Activated CD8-positive, alpha-beta memory T cell treated with anti-CD3 and anti-CD28 coated beads for 48 hours (primary cell): ENCODE measurements at places on chromosomes 4 and X.
A peak's percentile ranks its signal among the peaks of the same experiment; 100 is the strongest.

GRCh38 chr4:138259824-138260223 is 17.7 kb upstream of the SLC7A11 start:
- DNase-seq: no peak

GRCh38 chrX:107825698-107826237 is at the start of gene MID2:
MID2 (plus strand) TSS chrX:107825866; CDS start chrX:107826427, 561 bp downstream.
- peak; percentile 9 for DNase-seq

- DNase-seq: no peak
Observed at GRCh38 chr4:18051281-18051680, 29.7 kb upstream of the LCORL start.

DNA sequence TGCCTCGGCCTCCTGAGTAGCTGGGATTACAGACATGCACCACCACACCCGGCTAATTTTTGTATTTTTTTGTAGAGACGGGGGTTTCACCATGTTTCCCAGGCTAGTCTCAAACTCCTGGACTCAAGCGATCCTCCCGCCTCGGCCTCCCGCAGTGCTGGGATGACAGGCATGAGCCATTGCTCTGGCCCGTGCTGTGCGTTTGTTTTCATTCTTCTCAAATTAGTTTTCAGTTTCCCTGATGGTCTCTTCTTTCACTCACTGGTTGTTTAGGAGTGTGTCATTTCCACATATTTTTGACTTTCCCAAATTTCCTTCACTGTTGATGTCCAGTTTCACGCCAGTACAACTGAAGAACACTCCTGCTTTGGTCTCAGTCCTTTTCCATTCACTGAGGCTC is 31.8 kb downstream of the SH3TC1 start:
- DNase-seq: no peak

- DNase-seq: no peak
Observed at GRCh38 chrX:68830419-68831404, 1.9 kb downstream of the EFNB1 start.

DNA sequence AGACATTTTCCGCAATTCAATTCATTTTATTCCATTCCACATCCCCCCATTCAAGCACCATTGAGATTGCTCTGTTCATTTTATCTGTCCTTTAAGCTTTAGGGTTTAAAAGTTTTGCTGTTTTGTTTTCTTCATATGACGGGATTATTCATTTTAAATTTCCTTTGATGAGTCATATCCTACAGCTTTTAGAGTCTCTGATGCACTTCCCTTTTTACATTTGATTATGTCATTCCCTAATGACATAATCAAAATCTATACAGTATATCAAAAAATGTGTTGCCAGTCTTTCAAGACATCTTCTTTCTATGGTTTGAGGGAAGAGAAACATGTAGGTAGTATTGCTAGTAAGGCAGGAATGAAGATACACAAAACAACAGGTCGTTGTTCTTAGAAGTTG is 456.3 kb downstream of the PDGFC start:
- DNase-seq: no peak

DNA sequence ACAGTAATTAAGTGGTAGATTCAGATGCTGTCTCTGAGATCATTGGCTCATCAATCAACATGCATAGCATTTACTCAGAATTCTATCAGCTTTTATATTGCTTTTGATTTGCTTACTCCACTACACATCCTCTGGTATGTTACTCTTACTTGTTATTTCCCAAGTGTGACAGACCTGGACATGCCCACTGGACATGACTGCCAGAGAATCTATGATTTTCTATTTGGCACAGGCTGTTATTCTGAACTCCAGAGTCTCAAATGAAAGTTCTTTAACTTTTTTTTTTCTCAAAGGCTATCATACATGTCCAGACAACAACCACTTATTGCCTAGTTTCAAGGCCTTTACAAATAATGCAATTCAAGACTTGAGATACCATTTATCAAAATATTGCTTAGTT is 116.1 kb upstream of the ARHGAP24 start:
- DNase-seq: no peak

GRCh38 chr4:61984260-61984909 is 784.3 kb downstream of the ADGRL3 start:
- no peak for DNase-seq

GRCh38 chr4:28402751-28403150 is 1542.1 kb downstream of the STIM2 start:
- DNase-seq: no peak

DNA sequence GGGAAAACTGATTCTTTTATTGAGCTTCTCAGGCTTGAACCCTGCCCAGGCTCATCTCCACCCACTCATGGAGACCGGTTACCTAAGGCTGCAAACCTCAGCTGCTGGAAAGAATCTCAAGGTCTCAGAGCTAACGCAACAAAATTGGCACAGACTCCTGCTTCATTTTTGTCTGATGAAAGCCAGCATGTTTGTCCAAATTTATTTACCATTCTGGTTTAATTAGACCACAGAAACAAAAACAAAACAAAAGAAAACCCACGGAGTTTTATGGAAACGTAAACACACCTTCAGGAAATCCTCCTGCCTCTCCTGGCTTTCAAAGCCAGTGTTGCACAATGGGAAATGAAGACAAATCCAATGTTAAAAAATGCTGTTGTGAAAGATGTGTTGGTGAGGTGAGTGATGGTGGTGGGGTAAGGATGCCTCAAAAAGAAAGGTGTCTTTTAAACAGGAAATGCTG is 56.4 kb upstream of the PDLIM3 start:
- no peak for DNase-seq

- DNase-seq: no peak
Observed at GRCh38 chrX:9184211-9184610, 150.3 kb upstream of the FAM9B start.

DNA sequence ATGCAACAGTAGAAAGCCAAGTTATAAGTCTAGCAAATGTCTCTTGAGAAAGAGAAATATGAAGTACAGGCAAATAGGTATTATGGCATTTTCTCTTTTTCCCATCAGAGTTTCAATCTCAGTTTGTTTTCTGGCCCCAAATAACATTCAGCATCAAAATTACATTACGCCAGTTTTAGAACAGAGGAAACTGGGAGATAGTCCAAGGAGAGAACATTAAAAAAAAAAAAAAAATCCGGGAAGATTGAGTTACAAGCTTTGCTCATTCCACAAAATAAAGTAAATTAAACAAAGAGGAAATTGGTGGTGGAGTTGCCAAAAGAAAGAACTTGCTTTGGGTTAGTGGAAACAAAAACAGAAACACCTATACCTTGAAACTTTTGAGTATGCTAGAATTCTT is 50.4 kb upstream of the IL13RA2 start:
- DNase-seq: no peak

DNA sequence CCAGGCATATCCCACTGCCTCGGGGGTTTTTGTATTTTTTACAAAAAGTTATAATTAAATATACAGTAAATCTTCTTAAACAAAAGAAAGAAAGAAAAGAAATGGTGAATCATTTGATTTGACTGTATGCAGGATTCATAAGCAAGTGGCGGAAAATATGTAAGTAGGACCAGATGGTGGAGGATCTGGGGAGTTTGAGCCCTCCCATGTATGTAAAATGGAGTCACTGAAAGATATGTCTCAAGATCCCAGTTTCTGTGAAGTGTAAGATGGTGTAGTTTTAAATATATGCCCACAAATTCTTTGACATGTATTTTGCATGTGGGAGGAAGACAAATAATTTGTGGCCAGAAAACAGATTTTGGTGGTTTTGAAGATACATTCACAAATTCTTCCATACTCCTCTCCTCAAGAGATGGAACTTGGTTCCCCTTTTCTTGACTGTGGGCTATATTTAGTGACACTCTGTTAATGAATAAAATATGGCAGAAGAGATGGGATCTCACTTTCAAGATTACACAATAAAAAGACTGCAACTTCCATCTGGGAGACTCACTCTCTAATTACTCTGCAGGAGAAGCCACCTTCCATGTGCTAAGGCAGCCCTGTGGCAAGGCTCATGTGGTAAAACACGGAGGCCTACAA is 133.6 kb upstream of the S100G start:
- DNase-seq: no peak

DNA sequence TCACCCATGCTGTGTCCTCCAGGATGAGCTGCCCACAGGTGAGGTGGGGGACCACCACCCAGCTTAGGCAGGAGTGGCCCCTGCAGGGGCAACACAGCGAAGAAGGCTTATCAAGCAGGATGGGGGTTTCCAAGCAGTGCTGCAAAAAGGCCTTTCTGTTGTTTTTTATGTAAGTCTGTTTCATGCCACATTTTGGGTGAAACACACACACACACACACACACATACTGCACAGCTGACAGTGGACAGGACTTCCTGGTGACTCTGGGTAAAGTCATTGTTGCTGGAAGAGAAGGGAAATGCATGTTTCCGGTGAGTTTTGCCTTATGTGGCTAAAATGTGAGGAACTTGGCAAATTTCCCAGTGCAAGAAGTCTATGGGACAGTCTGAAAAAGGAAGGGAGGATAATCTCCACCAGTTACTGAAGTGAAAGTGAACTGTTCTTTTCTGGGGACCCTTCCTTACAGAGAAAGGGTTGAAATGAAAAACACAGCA is 119.2 kb downstream of the IRF2 start:
- DNase-seq: no peak

- no peak for DNase-seq
Observed at GRCh38 chrX:151793886-151794285, 59.3 kb downstream of the CNGA2 start.

DNA sequence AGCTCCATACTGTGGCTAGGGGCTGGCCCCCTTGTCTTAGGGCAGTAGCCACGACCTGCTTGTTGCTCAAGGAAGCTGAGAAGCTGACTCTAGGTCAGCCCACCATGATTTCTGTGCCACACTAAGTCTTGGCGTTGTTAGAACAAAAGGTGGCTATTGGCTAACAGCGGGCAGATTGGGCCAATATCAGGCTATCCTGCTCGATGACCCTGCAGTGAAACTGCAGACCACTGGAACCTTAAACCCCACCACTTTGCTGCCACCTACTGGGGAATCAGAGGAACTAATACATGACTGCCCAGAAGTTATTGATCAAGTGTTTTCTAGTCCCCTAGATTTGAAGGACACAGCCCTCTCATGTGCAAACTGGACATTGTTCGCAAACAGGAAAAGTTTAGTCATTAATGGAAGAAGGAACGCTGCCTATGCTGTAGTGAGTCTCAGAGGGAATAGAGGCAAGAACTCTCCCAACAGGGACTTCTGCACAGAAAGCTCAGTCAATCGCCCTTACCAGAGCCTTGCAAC is 17.0 kb upstream of the PAPSS1 start:
- DNase-seq: no peak
